Right atrium auricular region (tissue), 2 donors: ENCODE measurements at places on chromosomes 16 and 17.

DNA sequence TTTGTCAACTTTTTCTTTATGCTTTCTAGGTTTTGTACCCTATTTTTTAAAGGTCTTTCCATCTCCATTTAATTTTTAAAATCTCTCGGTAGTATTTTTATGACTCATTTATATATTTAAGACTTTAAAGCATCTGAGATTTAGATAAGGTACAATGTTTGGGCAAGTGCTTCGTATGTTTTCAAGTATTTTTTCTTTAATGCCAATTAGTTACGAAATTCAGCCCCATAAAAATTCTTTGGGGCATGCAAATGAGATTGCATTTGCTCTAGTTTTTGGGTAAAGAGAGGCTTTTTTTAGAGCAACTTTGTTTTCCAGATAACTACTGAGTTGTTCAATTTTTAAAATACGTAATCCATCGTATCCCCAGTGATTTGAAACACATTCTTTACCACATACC is 65.3 kb upstream of the CRHR1 start:
- DNase-seq, result no peak

- DNase-seq, result no peak
These were observed 8.3 kb downstream of the ANKRD40 start for GRCh38 chr17:50699410-50699809.

DNA sequence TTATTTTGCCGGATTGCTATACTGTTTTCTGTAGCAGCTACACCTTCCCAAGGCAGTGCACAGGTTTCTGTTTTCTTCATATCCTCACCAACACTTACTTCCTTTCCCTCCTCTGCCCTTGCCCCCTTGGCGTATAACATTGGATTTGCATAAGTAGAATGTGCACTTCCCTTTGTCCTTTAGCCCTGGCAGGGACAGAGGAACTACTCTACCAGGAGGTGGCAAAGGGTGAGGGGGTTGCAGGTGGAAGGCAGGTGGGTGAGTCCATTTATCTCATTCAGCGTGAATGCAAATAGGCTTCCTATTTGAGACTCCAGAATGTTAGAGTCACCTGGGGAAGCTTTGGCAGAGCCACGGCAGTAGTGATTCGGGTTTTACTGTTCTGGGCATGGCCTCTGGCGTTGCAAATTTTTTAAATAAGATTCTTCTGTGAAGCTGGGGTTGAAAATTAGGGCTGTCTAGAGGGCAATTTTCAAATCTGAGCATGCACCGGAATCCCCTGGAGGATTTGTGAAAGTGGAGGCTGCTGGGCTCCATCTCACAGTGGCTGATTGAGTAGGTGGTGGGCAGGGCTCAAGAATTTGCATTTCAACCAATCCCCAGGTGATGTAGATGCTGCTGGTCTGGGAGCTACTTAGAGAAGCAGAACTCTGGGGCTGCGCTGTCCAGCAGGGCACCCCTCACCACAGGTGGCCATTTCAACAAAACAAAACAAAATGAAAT is 84.7 kb downstream of the PLCG2 start:
- DNase-seq, result no peak

DNA sequence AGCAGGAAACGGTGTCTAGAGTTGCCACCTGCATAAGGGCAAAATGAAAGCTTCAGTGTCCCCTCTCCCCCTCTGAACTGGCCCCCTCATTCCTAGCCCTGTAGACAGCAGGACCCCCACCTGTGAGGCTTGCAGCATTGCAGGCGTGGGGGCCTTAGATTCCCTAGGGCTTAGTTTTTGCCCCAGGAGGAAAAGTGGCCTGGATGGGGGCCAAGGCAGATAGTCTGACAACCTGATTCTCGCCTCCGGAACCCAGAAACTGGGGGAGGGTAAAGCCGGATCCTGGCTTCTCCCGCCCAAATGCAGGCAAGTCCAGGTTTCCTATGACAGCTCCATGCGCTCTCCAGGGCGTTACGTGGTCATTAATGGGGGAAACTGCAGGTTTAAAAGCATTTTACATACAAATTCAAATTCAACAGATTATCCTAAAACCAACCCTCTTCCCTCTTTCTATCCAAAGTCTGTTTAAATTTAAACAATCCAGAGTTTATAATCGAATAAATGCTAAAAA is 678 bp upstream of the HOXB6 start:
- DNase-seq, result no peak

- no peak for DNase-seq
These were observed 343.1 kb downstream of the CDH11 start for GRCh38 chr16:64778777-64779176.
